ENCODE measurements at places on chromosomes 7 and 10.

DNA sequence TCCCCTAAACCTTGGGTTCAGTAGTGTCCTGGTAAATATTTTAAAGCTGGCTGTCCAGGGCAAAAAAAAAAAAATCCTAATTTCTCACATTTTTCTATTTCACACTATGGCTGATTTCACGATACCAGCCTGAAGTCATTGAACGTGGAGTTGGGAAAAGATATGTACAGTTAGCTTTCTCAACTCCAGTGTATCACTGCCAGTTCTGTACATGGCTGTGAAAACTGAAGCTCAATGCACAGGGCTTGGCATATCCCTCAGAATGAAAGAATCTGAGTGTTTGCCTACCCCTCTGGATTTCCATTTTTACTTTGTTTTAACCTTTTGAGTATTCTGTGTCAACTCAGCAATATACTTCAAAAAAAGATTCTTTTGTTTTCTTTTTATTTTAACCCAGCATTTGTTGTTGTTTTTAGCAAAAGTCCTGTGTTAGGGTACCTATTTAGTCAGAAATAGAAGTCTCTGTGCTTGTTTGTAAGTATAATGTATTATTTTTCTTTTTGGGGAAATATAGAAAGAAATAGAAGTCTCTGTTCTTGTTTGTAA is 274.5 kb downstream of the ADK start:
- no peak for DNase-seq

GRCh38 chr10:103082683-103083082 is 110.4 kb downstream of the NT5C2 start:
- DNase-seq: no peak

- DNase-seq: no peak
Observed at GRCh38 chr10:59677253-59677831, 32.3 kb downstream of the SLC16A9 start.

GRCh38 chr10:71393841-71394475 is 2.8 kb upstream of the CDH23 start:
- no peak for DNase-seq

- DNase-seq: no peak
Observed at GRCh38 chr10:69624245-69624786, 5.7 kb upstream of the FAM241B start.

GRCh38 chr10:68870061-68870460 is 31.1 kb upstream of the DDX50 start:
- DNase-seq: no peak

DNA sequence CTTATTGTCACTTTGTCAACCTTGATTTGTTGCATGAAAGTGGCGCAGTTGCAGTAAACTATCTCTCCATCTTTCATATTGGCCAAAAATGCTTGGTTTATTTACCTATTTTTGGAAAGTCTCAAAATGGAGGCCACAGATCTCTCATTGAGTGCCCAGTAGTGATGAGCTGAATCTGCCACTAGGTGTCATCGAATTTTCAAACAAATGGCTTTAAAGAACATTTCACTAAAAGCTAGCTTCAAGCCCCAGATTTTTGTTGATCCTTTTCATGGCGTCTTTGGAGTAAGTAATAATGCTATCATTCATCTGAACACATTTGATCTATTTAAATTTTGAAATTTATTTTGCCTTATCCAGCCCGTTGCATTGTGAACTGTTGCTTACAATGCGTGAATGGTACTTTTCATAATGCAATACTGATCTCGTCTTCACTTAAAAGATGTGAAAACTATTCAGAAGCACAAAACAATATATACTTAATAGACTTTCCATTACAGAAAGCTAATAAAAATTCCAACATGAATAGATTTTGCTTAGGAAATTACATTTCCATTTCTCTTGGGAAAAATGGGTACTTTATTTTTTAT is 236.2 kb downstream of the DNAJB9 start:
- DNase-seq: peak; percentile 10

- peak; percentile 62 for DNase-seq
Observed at GRCh38 chr7:47253650-47254080, 328.2 kb downstream of the TNS3 start.

DNA sequence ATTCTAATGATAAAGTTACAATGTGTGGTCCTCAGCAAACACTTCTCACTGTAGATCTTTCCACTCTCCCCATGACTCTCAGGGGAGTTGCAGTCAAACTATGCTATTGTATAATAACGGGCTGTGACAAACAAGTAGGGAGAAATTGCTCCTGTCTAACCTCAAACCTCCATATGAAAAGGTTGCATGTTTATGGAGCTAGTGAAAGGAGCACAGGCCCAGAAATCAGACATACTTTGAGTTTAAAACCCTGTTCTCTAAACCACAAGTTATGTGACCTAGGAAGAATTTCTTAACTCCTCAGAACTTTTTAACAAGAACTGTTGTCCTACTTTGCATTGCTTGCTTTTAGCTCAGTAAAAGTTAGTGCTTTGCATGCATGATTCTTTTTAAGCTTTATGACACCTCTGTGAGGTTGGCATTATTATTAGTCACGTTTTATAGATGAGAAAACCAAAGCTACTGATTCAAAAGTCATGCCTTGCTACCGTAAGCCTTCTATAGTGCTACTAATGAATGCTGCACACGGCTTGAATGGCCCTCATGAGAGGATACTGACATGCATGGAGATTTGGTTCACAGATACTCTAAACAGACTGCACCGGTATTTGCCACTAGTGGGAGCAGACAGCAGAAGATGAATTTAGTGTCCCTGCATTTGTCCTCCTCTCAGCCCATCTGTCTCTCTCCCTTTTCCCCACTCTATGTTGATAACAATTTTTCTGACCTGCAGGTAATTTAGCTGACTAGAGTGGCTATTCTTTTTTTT is 129.5 kb upstream of the PCGF5 start:
- DNase-seq: peak; percentile 21

GRCh38 chr10:127756264-127756663 is 19.3 kb downstream of the FOXI2 start:
- DNase-seq: no peak

DNA sequence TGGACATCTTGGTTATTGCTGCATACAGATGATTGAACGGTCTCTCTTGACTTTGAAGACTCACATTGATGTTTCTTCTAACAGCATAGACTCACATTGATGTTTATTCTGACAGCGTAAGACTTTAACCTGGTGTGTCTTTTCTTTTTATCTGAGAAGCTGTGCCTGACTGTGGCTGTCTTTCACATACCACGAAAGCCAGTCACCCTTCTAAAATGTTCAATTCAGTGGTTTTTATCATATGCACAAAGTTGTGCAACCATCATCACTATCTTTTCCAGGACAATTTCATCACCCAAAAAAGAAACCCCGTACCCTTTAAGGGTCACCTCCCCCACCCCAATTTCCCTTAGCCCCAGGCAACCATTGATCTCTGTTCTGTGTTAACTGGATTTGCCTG is 24.7 kb downstream of the CELF2 start:
- DNase-seq: peak; percentile 6

GRCh38 chr10:98033515-98033914 is 3.1 kb upstream of the CRTAC1 start:
- no peak for DNase-seq

- no peak for DNase-seq
Observed at GRCh38 chr7:159153511-159153910, 8.8 kb upstream of the VIPR2 start.

DNA sequence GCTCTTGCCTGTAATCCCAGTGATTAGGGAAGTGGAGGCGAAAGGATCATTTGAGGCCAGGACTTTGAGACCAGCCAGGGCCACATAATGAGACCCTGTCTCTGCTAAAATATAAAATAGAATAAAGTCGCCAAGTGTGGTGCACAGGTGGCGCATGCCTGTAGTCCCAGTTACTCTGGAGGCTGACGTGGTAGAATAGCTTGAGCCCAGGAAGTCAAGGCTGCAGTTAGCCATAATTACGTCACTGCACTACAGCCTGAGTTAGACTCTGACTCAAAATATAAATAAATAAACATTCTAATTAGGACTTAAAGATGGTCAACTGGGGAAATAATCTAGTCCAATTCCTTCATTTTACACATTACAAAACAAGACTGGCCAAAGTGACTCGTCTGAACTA is 768 bp downstream of the CHCHD2 start:
- DNase-seq: peak; percentile 88

Measured in astrocyte (in vitro differentiated cells and primary cell).